MM.1S (cell line): ENCODE measurements at places on chromosomes 2 and 18.

- H3K4me3 ChIP-seq: peak overlapping the region; percentile 95
- no peak for DNase-seq
- peaks cover 14% of the 10 kb centered on the region for H3K4me1 ChIP-seq
- no peaks in the 10 kb centered on the region for H3K27me3 ChIP-seq
These were observed 449 bp upstream of the ATRAID start for GRCh38 chr2:27211241-27211942.

GRCh38 chr2:38446906-38447561 lies 70.0 kb upstream of the ATL2 start:
- no peak for DNase-seq
- no peaks in the 10 kb centered on the region for H3K4me1 ChIP-seq
- no peaks in the 10 kb centered on the region for H3K27me3 ChIP-seq
- no peak overlapping the region for H3K4me3 ChIP-seq

GRCh38 chr2:218894151-218894879 lies 13.7 kb downstream of the WNT10A start:
- no peaks in the 10 kb centered on the region for H3K36me3 ChIP-seq
- DNase-seq: no peak
- H3K27ac ChIP-seq: peak overlapping the region; percentile 98; the same call in 1 of the 2 replicates
- H3K27me3 ChIP-seq: no peaks in the 10 kb centered on the region
- peaks cover 67% of the 10 kb centered on the region for H3K4me1 ChIP-seq

DNA sequence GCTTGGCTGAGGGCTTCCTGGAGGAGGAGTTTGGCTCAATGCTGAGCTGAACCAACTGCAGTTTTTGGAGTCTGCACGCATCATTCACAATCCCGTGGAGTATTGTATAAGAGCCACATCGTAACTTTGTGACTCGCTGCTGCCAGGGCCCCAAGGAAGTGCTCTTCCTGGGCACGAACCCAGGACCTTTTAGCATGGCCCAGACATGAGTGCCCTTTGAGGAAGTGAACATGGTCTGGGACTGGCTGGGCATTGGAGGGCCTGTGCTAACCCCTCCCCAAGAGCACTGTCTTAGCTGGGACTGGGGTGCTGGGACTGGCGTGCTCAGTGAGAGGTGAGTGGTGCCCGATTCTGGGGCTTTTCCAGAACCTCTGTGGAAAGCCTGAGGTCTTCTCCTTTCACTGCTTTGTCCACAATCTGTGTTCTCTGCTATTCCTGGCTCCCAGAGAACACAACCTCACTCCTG lies 88.6 kb downstream of the LIPG start:
- no peaks in the 10 kb centered on the region for H3K36me3 ChIP-seq
- no peaks in the 10 kb centered on the region for H3K4me1 ChIP-seq
- no peak for DNase-seq
- no peak overlapping the region for H3K27ac ChIP-seq
- no peak overlapping the region for H3K4me3 ChIP-seq
- H3K27me3 ChIP-seq: no peaks in the 10 kb centered on the region

GRCh38 chr2:59585655-59586054 lies 967.8 kb downstream of the BCL11A start:
- no peaks in the 10 kb centered on the region for H3K27me3 ChIP-seq
- H3K27ac ChIP-seq: no peak overlapping the region
- no peak overlapping the region for H3K4me3 ChIP-seq
- no peaks in the 10 kb centered on the region for H3K36me3 ChIP-seq

- H3K4me3 ChIP-seq: no peak overlapping the region
- no peaks in the 10 kb centered on the region for H3K36me3 ChIP-seq
- no peaks in the 10 kb centered on the region for H3K4me1 ChIP-seq
- DNase-seq: no peak
- H3K27me3 ChIP-seq: no peaks in the 10 kb centered on the region
These were observed 26.8 kb upstream of the CABLES1 start for GRCh38 chr18:23108496-23108895.

DNA sequence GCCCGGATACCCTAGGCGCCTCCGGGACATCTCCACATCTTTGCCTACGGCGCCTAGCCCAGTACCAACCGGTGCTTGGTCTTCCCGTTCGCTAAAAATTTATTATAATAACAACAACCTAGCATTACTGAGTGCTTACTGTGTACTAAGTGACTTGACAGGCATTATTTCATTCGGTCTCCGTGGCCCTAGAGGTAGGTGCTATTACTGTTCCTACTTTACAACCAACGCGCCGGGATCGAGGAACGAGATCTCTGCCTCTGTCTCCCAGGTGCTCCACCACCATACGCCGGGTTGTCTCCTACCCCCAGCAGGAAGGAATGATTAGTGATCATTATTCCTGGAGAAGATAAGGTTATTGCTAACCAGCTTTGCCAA lies 657 bp upstream of the BIN1 start:
- peak overlapping the region; percentile 57 for H3K4me3 ChIP-seq
- peaks cover 4% of the 10 kb centered on the region; the same call in 1 of the 2 replicates for H3K27me3 ChIP-seq
- H3K36me3 ChIP-seq: no peaks in the 10 kb centered on the region
- peak; percentile 44 for DNase-seq
- H3K4me1 ChIP-seq: no peaks in the 10 kb centered on the region

DNA sequence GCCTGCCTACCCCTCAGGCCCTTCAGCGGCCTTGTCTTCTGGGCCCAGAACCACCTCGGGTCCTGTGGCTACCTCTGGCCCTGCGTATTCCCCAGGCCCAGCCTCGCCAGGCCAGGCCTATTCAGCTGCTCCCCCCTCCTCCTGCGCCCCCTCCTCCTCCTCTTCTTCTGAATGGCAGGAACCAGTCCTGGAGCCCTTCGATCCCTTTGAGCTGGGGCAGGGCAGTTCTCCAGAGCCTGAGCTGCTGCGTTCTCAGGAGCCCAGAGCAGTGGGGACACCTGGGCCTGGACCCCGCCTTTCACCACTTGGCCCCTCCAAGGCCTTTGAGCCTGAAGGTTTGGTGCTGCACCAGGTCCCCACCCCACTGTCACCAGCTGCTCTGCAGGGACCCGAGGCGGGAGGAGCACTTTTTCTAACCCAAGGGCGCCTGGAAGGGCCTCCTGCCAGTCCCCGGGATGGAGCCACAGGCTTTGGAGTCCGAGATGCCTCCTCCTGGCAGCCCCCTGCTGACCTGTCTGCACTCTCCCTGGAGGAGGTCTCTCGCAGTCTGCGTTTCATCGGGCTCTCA lies 14.7 kb downstream of the GAREM2 start:
- no peak overlapping the region for H3K4me3 ChIP-seq
- H3K27ac ChIP-seq: no peak overlapping the region

DNA sequence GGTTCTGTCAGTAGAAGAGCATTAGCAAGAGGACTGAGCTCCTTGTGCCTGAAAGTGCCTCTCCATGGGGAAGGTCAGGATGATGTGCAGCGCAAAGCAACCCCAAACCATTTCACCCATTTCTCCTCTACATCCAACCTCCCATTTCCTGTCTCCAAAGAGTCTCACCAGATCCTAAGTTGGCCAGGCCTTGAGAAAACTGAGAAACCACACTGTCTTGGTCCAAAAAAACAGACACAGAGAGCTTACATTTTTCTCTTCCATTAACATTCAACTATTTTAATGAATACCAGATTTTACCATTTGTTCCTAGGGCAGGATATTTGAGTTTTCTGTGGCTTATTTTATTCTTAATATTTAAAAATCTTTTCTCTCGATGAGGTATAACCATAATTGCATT lies 195.0 kb downstream of the EPHA4 start:
- H3K27ac ChIP-seq: no peak overlapping the region
- no peaks in the 10 kb centered on the region for H3K36me3 ChIP-seq
- H3K4me3 ChIP-seq: no peak overlapping the region
- H3K4me1 ChIP-seq: no peaks in the 10 kb centered on the region

GRCh38 chr2:171389325-171389724 lies 44.5 kb downstream of the METTL8 start:
- DNase-seq: no peak
- no peak overlapping the region for H3K4me3 ChIP-seq
- H3K36me3 ChIP-seq: no peaks in the 10 kb centered on the region
- no peak overlapping the region for H3K27ac ChIP-seq

DNA sequence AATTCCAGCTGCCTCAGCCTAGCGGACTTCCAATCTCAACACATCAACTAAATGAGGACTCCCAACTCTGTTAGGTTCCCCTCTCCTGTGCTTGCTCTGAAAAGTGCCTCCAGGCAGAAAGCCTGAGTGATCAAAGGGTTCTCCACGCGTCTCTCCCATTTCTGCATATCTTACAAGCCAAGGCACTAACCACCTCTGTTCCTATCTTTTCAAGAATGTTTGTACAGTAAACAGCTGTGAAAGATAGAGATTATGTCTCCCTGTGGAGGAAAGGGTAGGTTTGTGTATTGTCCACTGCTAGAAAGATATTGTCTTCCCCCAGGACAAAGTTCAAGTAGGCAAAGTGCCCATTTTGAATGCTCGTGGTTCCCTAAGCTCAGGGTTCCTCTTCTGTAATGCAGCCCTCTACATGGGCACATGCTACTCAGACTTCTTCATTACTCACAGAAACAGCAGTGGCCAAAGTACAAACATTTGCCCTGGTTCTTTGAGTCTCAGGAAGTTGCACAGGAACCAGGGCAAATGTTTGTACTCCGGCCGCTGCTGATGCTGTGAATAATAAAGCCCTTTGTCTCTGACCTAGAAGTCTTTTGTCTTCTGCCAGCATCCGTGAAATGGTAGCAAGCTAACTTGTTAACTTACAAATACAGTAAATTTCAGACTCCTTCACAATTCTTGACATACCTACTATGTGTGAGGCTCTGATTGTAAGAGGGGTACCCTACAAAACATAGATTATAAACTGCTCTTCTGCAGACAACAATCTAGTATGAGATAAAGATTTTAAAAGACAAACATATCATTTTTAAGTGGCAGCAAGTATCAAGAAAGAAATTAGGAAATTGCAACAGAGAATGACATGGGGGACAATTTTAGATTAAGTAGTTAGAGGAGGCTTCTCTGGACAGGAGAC lies 44.5 kb downstream of the PKDCC start:
- H3K36me3 ChIP-seq: no peaks in the 10 kb centered on the region
- no peak for DNase-seq
- H3K4me1 ChIP-seq: peaks cover 14% of the 10 kb centered on the region
- no peak overlapping the region for H3K4me3 ChIP-seq
- H3K27me3 ChIP-seq: no peaks in the 10 kb centered on the region

- no peaks in the 10 kb centered on the region for H3K4me1 ChIP-seq
- DNase-seq: no peak
- no peak overlapping the region for H3K27ac ChIP-seq
- no peaks in the 10 kb centered on the region for H3K36me3 ChIP-seq
These were observed 124.7 kb upstream of the GLI2 start for GRCh38 chr2:120611016-120611415.

- H3K4me1 ChIP-seq: 0 out of 2 replicates have a peak, but pooled peaks cover 3% of the 10 kb centered on the region
- DNase-seq: no peak
- no peak overlapping the region for H3K4me3 ChIP-seq
- H3K27me3 ChIP-seq: no peaks in the 10 kb centered on the region
- no peak overlapping the region for H3K27ac ChIP-seq
These were observed 50.6 kb upstream of the YWHAQ start for GRCh38 chr2:9681427-9681817.

GRCh38 chr2:121490584-121491133 lies 40.0 kb upstream of the RNU4ATAC start:
- no peaks in the 10 kb centered on the region for H3K36me3 ChIP-seq
- peaks cover 7% of the 10 kb centered on the region; the same call in 1 of the 2 replicates for H3K4me1 ChIP-seq
- H3K27ac ChIP-seq: no peak overlapping the region
- no peaks in the 10 kb centered on the region for H3K27me3 ChIP-seq
- no peak overlapping the region for H3K4me3 ChIP-seq

GRCh38 chr2:67825476-67825875 lies 237.3 kb downstream of the C1D start:
- no peak for DNase-seq
- H3K27me3 ChIP-seq: no peaks in the 10 kb centered on the region
- H3K4me3 ChIP-seq: no peak overlapping the region
- H3K36me3 ChIP-seq: no peaks in the 10 kb centered on the region

DNA sequence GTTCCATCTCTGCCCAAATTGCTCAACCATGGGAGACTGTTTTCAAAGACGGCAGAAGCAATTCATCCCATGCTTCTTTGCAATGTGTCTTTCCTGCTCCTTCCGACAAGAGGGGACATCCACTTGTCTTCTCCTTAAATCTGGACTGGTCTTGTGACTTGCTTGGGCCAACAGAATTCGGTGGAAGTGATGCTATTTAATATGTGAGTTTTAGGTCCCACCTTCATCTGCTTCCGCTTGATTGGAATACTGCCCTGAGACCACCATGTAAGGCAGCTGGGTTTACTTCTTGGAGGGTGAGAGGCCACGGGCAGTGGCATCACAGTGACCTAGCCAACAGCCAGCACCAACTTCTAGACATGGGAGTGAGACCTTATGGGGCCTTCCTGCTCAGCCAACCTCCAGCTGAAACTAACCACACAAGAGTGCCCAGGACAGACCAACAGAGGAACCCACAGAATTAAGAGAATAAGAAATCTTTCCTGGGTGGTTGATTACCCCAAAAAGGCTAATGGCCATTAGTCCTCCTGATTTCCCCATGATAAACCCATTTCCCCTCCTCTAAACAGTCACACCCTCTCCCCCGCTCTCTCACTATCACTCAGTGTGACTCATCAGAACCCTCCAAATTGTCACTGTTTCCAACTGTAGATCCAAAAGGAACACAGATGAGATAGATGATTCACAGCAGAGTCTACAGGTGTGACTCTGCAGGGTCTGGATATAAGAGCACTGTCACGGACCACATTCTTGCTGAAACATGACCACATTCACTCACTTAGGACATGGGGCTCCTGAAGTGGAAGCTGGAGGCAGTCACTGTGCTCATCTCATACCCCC lies 16.2 kb upstream of the RHOB start:
- H3K27ac ChIP-seq: no peak overlapping the region; the same call in 1 of the 2 replicates
- no peak for DNase-seq
- H3K4me1 ChIP-seq: peaks cover 46% of the 10 kb centered on the region

DNA sequence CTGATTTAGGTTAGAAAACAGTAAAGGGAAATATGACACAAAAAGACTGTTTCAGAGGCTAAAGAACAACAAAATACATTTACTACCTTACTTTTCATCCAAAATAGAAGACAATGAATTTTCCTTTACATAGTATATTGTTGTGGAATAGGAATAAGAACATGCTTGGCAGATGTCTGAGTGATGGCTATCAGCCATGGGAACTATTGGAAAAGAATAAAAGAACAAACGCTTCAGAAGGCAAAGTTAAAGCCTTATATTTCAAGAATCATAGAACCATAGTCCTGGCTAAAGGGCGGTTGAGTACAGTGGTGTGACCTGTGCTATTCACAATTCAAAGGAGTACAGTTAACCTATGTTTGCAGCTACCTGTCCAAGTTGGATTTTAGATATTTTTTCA lies 73.9 kb upstream of the NRXN1 start:
- H3K27ac ChIP-seq: no peak overlapping the region
- no peak overlapping the region for H3K4me3 ChIP-seq
- no peaks in the 10 kb centered on the region for H3K27me3 ChIP-seq
- DNase-seq: no peak
- no peaks in the 10 kb centered on the region for H3K36me3 ChIP-seq

GRCh38 chr2:54903736-54904554 lies 146.3 kb downstream of the RTN4 start:
- no peak overlapping the region for H3K27ac ChIP-seq
- no peaks in the 10 kb centered on the region for H3K27me3 ChIP-seq
- H3K36me3 ChIP-seq: no peaks in the 10 kb centered on the region
- DNase-seq: no peak
- H3K4me3 ChIP-seq: no peak overlapping the region
